Panc1 (cell line): ENCODE measurements at places on chromosomes 5 and 9.
A peak's percentile ranks its signal among the peaks of the same experiment; 100 is the strongest.

- DNase-seq = no peak
Measured at GRCh38 chr9:91714020-91714806, 235.8 kb downstream of the ROR2 start.

- no peak for DNase-seq
Measured at GRCh38 chr5:54851449-54851848, 133.9 kb downstream of the ESM1 start.

DNA sequence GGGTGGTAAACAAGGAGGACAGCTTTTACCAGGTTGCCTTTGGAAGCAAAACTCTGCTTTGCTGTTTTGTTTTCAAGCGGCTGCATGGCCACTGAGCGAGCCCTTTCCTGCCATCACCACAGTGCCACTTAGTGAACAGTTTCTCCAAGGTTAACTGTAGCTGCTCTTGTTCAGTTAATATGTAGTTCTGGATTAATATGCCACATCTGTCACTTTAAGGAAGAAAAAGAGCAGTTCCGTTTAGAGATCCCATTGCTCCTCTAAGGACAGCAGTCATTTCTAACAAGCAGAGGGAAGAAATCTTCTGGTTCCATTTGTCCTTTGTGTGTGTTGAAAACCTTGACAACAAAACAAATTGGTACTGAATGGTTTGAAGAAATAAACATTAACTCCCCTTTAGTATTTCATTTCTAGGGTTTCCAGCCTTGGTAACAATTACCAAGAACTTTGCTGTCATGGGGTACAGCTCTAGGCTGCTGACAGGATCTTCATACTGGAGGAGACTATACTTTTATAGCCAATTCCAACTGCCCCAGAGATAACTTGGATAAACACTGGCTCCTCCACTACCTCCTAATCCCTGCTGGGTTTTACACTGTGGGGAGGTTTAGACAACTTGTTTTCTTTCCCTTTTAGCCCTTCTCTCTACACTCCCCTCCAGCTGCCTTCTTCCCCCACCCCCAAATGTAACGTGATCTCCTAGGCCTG lies 10.3 kb upstream of the ABL1 start:
- no peak for DNase-seq

- no peak for DNase-seq
Measured at GRCh38 chr9:87662808-87663528, 63.0 kb upstream of the CTSL start.

- DNase-seq = no peak
Measured at GRCh38 chr9:11546231-11546630, 933.4 kb upstream of the PTPRD start.

DNA sequence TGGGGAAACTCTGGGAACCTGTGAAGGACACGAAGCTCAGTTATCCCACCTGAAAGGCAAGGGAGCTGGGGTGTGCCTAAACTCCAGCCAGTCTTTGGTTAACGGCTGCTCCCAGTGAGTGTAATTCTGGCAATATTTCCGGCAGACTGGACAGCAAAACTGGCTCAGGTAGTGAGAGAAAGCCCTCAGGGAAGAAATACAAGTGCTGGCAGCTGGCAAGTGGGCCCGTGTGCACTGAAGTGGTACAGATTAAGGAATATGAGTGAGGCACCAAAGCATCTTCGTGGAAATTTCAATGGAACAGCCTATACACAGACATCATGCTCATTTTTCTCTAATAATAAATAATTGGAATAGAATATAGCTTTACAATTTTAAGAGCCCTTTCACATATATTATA lies 56.2 kb downstream of the ABHD17B start:
- DNase-seq = no peak

- no peak for DNase-seq
Measured at GRCh38 chr5:40991168-40991980, 79.8 kb downstream of the MROH2B start.

DNA sequence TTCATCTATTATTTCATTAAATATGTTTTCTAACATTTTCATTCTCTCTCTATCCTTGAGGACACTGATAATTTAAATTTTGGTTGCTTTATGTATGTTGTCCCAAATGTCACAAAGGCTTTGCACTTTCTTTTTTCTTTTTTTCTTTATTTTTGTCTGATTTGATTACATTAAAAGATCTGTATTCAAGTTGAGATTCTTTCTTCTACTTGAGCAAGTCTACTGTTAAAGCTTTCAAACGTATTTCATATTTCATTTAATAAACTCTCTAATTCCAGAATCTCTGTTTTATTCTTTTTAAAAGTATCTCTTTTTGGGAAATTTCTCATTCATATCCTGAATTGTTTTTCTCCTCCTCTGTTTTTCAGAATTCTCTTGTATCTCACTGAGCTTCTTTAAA lies 106.5 kb downstream of the GNA14 start:
- DNase-seq = no peak

- no peak for DNase-seq
Measured at GRCh38 chr9:93654351-93654961, 78.1 kb downstream of the PHF2 start.

DNA sequence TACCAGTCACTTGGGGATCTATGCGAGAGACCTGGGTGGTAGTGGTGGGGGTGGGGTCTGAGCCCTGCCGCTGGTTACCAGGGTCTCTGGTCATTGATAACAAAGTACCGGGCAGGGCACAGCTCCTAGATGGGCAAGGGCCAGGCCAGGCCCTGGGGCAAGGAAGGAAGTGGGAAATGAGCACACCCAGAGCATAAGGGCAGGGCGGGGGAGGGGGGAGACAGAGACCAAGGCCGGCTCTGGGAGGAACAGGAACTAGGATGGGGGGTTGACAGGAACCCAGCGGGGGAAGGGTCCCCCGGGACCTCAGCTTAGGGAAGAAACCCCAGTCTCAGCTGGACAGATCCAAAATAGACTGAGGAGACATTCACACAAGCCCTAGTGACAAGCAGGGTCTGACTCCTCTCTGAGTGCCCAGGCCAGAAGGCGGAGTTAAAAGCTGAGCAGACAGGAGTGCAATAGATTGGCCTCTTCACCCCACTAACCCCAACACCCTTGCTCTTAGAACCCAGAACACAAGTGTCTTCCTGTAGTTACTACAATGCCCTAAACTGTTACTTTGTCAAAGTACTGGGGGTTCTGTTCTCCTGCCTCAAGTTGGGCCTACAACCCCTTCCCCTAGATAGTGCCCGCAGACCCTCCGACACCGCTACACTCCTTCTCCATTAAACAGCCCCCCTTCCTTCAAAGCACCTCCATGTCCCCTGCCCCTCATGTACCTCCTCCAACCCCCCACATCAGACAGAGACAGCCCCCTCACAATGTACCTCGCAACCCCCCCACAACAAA lies 628 bp downstream of the ATOSB start:
- DNase-seq = no peak

GRCh38 chr9:12993466-12993865 lies 218.6 kb downstream of the LURAP1L start:
- DNase-seq = no peak

- no peak for DNase-seq
Measured at GRCh38 chr5:135814316-135814715, 20.1 kb upstream of the SLC25A48 start.

- no peak for DNase-seq
Measured at GRCh38 chr5:142542906-142543305, 143.0 kb downstream of the FGF1 start.

- DNase-seq = no peak
Measured at GRCh38 chr5:66669086-66669861, 73.1 kb downstream of the MAST4 start.

GRCh38 chr5:134845335-134845851 lies 375 bp upstream of the C5orf24 start:
- no peak for DNase-seq

DNA sequence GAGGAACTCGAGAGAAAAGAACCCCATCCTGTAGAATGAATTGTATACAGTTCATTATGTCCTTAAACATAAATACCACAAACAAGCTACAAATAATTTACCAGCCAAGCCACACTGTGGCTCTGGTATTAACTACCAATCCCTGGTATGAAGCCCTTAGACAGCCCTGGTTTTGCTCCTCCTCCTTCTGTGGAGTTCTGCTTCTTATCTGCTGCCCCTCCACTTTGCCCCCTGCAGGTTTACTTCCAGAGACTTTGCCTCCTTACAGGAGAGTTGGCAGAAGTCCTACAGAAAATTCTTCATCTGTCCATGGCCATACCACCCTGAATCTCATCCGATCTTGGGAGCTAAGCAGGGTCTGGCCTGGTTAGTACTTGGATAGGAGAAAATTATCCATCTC lies 219.8 kb downstream of the ACTL7B start:
- DNase-seq = no peak

- DNase-seq = no peak
Measured at GRCh38 chr9:72687331-72687730, 165.9 kb downstream of the TMC1 start.

DNA sequence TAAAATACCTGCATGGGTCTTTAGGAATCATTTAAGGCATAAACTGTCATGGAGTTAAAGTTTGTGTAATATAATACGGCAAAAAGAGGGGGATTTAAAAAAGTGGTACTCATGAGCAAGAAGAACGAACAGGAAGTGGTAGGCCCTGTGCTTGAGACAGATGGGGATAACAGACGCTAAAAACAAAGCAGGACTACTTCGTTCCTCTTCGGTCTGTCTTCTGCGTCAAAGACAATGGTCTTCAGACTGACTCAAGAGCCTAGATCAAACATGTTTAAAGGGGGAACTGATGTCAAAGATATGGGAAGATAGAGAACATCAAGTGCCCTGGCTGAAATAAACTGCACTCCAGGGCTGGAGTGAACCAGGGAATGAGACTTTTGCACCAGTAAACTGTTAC lies 59.8 kb upstream of the RFX3 start:
- no peak for DNase-seq

GRCh38 chr9:136857166-136857565 lies 5.0 kb downstream of the MAMDC4 start:
- no peak for DNase-seq

GRCh38 chr9:97954550-97954989 lies 16.6 kb upstream of the HEMGN start:
- peak; percentile 41 for DNase-seq

- peak; percentile 57 for DNase-seq
Measured at GRCh38 chr5:82641331-82642003, 363.3 kb upstream of the RPS23 start.

DNA sequence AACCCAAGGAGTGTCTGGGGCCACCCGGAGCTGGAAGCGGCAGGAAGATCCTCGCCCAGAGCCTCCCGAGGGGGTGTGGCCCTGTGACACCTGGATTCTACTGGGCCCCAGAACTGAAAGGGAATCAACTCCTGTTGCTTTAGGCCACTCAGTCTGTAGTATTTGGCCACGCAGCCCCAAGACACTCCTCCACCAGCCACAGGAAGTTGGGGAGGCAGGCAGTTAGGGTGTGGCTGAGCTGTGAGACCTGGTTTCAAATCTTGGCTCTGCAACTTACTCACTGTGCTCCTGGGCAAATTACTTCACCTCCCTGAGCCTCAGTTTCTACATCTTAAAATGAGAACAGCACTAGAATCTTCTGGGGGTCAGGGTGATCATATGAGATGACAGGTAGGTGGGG lies 119.8 kb upstream of the PPP1R26 start:
- DNase-seq = no peak

- DNase-seq = no peak
Measured at GRCh38 chr5:88952344-88952743, 69.4 kb upstream of the MEF2C start.

GRCh38 chr9:125959951-125960619 lies 212.9 kb downstream of the PBX3 start:
- no peak for DNase-seq

DNA sequence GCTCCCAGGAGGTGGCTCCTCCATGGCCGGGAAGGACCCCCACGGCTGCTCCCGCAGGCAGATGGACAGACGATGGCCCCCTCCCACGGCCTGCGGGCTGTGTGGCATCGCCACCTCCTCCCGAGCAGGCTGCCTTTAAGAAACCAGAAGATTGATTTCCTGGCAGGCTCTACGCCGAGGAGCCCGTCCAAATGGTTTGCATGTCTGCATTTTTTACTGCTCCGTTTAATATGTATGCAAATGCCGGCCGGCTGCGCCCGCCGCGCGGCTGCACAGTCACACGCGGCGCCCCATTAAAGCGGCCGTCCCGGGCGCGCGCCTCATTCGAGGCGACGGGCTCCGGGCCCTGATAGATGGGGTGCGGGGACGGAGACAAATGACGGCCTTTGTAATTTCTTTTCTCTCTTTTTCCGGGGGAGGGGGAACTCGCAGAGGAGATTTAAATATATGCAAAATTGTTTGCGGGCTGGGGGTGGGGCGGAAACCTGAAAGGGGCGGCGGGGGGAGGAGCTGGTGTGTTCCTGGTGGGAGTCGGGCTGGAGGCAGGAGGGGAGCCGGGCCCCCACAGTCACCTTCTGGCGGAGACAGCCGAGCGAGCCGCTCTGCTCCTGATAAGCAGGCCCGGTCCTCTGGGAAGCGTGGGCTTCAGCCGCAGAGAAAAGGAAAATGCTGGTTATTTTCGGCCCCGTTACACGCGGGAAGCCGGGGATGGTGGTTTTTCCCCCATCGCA lies 158.7 kb upstream of the IER5L start:
- no peak for DNase-seq

- DNase-seq = no peak
Measured at GRCh38 chr9:18228101-18228500, 245.9 kb upstream of the ADAMTSL1 start.

- DNase-seq = no peak
Measured at GRCh38 chr5:90911169-90911568, 352.6 kb downstream of the ADGRV1 start.

DNA sequence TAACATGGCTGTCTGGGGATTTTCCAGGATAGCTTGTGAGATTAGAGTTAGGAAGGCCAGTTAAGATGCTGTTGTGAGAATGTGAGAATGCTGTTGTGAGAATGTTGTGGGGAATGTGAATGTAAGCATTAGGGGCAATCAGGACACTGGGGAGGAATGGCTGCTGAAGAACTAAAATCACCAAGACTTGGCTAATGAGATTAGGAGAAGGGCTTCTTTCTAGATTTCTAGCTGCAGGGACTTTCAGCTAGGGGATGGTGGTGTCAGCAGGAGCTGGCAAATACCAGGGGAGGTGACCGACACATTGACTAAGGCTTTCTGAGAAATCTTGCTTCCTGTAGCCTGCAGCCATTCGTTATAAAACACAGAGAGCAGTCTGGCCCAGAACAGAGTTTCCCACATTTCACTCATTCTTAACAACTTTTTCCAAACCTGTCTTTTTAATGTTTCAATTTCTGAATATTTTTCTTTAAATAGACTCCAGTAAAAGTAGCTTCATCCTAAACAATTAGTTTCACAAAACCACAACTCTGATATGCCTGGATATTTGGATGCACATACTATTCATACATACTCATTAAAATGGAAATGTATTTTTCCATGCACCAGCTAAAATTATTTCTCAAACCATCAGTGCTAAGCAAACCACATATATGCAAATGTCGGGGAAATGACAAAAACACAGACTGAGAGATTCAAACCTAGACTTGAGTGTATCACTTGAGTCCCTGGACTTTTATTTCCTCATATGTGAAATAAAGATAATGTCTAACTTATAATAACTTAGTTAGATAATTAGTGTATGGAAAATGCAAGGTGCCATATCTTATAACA lies 89.3 kb upstream of the TNC start:
- DNase-seq = no peak

GRCh38 chr5:151040211-151040747 lies 19.9 kb downstream of the GPX3 start:
- no peak for DNase-seq
